ENCODE measurements at places on chromosomes 2 and 18. TPM values are rescaled to one million over a fixed set of nuclear protein-coding genes. Genes with fewer than 3 reads are reported as not detected.

The CD8B2 gene
- total RNA-seq, result not detected

The GAL3ST2 gene
- 0.33 TPM for total RNA-seq

The SNRNP27 gene
- 44.2 TPM for total RNA-seq

The PARD6G gene
- 3.4 TPM for total RNA-seq

The CYP26B1 gene
- 16.2 TPM for total RNA-seq

The ASPRV1 gene
- total RNA-seq, result 0.10 TPM

The BOK gene
- total RNA-seq, result 33.8 TPM

The REEP1 gene
- total RNA-seq, result 0.68 TPM

The OR6B2 gene
- not detected for total RNA-seq

The CHN1 gene
- 21.7 TPM for total RNA-seq

The GAD1 gene
- 0.59 TPM for total RNA-seq

The MAP3K19 gene
- not detected for total RNA-seq

The ANKRD30B gene
- not detected for total RNA-seq

The ERBB4 gene
- total RNA-seq, result not detected

The SERPINB11 gene
- not detected for total RNA-seq

The RNF103 gene
- 54.0 TPM for total RNA-seq

The SIGLEC15 gene
- not detected for total RNA-seq

Measured in A549 treated with ZK216348 at 1 μM for 4 hours (cell line).